AG09319 (cell line): ENCODE measurements at places on chromosomes 2 and 18.

DNA sequence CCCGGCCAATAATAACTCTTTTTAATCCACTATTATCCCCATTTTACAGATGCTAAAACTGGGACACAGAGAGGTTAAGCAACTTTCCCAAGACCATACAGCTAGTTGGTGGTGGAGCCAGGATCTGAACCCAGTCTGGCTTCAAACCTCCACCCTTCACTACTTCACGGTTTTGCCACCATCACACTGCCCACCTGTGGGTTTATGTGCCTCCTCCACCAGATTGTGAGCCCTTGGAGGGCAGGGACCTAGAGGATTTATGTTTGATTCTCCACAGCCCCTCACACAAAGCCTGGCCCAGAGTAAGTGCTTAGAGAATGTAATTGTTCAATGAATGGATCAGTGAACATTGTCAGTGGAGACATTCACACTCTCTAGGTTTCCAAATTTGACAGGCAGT, 153.4 kb upstream of the MYCN start:
- DNase-seq, result no peak

DNA sequence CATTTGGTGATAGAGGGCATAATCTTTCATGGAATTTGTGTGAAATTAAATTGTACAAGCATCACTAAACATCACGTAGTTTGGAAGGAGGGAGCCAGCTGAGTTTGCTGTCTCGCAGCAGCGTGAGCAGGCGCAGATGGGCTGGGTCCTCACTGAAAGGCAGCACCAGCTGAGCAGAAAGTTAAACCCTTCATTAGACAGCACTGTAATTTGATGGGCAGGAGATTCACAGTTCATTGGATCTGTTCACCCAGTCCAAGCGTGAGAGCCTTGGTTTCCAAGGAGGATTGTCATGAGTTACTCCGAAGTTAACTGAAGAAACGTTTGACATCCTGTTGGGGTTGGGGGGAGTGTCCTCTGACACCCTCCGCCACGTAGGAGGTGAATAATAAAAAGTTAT, 89.8 kb upstream of the NFATC1 start:
- DNase-seq, result no peak

GRCh38 chr2:241095594-241096290, 6.3 kb downstream of the MTERF4 start:
- no peak for DNase-seq

GRCh38 chr2:9166579-9167377, 39.8 kb upstream of the ASAP2 start:
- DNase-seq, result no peak

DNA sequence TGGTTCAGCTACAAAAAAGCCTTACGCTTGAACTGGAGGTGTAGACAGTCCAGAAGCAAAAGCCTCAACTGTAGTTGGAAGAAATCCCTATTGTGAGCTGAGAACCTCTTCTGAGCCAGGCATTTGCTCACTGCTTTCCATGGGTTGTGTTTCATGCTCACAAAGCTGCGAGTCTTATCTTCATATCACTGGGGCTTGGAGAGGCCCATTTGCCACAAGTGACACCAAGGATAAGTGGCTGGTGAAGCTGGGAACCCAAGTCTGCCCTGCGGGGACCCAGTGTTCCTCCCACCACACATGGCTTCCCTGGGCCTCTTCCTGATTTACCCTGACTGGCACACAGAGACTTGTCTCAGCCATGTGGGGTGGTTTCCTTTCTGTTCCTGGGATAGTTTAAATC, 130.4 kb downstream of the RNF144A start:
- DNase-seq, result no peak

- no peak for DNase-seq
These were observed 222.5 kb downstream of the PMAIP1 start for GRCh38 chr18:60122339-60122738.

- DNase-seq, result no peak
These were observed 30.0 kb downstream of the THNSL2 start for GRCh38 chr2:88199912-88200682.

DNA sequence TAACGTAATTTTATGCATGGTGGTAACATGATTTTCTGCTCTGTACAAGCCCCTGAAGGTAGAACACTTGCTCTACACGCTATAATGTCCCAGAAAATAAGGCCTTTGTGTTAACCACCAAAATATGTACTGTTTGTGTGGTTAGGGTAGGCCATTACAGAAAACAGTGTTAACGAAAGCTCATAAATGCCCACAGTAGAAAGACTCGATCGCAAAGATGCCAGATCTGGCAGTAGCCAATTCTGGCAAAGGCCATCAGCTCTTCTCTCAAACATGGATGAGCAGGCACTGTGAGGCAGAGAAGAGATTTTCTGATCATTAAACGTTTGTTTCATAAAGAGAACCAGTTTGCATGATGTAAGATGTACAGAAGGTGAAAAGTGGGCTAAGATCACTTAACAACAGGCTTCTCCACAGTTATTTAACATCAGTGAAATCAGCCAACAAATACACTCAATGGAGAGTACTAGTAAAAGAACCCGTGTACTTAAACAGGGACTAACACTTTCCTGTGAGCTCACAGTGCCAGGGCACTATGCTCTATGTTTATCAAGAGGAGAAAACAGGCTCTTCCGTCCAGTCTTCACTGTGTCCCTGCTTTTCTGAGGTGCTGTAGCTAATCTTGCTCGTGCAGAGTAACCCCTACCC, 80.3 kb downstream of the SPRED2 start:
- no peak for DNase-seq

DNA sequence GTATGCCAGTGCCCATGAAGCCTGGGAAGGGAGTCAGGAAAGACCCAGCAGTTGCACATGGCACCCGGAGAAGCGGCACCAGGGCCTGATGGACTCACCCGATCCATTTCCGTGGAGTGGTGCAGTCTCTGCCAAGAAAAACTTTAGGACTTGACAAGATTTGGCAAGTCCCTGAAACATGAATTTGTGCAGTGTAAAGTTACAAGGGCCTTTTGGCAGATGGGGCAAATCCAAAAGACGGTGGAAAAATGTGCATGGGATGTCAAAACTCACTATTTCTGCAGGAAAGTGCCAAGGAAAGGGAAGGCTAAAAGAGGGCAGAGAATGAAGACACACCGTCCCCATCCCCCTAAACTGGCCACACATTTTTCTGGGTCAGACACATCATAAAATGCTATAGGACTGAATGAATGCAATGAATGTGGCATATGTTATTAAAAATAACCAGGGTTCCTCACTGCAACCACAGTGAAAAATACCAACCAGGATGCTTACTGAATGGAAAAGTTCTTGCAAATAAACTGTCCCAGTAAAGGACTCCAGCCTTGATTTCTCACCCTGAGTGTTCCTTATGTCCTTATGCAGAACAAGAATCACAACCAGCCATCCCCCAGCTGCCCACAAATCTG, 173.5 kb upstream of the SIX2 start:
- DNase-seq, result no peak

DNA sequence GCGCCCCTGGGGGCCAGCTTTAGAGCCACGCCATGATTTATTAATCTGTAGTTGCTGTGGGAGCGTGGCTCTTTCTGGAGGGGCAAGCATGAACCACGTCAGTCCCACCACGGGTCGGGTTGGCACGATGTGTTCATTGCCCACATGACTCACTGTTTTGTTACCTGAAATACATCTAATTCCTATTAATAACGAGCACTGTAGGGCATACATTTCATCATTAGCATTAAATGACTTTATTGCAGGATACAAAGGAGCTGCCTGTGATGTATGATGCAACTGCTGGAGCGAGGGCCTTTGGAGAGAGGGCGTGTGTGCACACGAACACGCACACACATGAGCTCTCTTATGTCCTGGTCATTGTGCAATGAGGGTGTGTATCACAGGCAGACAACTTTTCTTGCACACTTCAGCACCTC, 127.0 kb downstream of the INHBB start:
- no peak for DNase-seq

DNA sequence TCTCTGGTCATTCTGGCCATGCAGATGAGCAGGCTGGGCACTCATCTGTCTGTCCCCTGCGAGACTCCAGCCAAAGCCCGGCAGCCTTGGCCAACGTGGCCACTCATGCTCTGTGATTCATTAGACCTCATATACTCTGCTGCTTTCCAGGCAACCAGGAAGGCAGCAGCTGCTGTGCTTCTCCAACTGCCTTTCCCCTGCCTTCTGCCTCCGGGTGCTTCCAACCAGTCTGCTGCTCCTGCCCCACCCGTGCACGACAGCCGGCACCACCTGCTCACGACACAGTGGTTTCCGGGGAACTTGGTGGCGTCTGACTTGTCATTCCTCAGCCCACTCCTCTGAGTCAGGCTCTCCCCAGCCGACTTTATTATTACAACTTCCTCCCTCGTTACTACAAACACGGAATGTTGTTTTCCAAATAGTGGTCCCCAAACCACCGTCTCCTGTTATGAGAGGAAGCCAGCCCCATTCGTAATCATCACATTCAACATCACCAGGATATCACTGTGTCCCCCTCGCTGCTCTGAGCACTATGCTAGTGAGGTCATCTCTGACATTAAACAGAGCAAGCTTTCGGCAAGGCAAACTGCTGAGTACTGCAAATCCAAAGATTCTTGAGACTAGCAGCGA, 392.4 kb downstream of the ALK start:
- no peak for DNase-seq

DNA sequence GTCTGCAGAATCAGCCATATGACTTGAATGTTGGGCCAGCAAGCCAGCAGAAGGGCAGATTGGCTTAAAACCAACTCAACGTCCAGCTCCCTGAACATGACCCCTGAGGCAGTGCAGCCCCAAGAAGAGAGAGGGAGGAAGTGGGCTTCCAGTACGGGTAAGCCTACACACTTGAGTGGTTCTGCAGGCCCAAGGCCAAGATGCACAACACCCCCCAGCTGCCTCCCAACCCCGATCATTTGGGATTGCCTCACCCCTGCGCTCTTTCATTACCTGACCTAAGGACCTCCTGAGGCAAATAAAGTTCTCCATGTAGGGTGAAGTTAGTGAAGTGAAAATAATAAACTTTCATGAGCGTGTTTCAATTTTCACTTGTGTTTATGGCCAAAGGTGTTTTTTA, 536.0 kb downstream of the TNS1 start:
- DNase-seq, result peak; percentile 14

DNA sequence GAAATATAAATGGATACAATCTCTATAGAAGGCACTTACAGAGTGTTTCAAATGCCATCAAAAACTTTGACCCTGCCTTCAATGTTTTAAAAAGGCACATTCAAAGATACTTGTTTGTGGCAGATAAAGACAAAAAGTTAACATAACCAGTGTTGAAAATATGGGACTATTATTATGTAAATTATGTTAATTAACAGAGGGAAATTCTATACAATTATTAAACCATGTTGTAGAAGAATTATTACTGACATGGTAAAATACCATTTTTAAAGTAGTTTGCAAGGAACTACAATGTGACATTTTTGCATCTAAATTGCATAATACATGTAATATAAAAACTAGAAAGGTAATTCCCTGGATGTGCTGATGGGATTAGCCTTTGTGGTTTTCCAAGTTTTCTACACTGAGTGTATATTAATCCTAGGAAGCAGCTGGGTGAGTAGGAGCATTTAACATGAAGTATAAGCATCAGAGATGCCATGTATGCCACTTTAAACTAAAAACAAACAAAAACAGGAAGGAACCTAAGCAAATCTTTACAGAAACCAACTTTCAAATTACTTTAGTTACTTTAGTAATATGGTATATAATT, 21.7 kb downstream of the MIB1 start:
- DNase-seq, result no peak

DNA sequence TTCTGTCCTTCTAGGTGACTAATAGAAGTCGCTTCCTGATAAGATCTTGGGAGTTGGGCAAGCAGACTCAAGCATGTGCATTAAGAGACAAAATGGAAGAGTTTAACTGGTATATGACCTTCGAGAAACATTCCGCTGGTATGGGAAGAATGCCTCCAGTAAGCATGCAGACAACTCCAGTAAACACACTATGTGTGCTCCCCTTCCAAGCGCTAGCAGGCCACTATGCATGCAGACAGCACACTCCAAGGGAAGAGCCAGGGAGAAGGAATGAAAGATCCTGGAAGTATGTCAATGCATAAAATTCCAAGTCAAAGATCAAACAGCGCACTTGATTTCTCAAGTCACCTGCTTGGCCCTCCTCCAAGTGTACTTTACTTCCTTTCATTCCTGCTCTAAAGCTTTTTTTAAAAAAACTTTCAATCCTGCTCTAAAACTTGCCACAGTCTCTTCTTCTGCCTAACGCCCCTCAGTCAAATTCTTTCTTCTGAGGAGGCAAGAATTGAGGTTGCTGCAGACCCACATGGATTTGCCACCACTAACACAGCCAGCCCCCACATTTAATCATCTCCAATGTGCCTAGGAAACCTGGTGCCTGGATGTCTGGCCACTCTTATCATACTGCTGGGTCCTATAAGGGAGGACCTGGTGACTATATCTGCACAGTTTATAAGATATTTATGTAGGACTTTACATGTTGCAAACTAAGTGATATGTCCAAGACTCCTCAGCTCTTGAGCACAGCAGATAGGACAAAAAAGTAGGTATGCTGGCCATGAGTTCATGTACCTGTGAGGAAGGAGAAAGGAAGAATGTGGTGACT, 239.8 kb downstream of the PDE11A start:
- no peak for DNase-seq

- DNase-seq, result no peak
These were observed 5.2 kb upstream of the NAGK start for GRCh38 chr2:71063216-71063615.

GRCh38 chr2:235595422-235596010, 101.7 kb downstream of the AGAP1 start:
- DNase-seq, result peak; percentile 50

DNA sequence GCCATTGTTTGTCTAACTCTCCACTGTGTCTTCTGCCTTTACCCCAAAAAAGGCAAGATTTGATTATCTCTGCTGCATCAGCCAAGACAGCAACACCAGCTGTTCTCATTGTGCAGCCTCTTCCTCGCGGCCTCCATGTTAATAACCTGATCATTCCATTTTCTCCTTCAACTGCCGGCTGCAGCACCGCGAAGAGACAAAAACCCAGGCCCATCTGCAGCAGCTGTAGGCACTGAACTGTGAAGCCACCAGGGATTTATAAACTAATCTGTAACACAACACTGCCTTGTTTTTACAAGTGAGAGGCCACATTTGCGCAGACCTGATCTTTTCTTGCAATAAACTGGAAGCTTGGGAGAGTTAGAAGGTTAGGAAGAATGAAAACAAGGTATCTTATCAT, 147.8 kb downstream of the SATB2 start:
- DNase-seq, result no peak

DNA sequence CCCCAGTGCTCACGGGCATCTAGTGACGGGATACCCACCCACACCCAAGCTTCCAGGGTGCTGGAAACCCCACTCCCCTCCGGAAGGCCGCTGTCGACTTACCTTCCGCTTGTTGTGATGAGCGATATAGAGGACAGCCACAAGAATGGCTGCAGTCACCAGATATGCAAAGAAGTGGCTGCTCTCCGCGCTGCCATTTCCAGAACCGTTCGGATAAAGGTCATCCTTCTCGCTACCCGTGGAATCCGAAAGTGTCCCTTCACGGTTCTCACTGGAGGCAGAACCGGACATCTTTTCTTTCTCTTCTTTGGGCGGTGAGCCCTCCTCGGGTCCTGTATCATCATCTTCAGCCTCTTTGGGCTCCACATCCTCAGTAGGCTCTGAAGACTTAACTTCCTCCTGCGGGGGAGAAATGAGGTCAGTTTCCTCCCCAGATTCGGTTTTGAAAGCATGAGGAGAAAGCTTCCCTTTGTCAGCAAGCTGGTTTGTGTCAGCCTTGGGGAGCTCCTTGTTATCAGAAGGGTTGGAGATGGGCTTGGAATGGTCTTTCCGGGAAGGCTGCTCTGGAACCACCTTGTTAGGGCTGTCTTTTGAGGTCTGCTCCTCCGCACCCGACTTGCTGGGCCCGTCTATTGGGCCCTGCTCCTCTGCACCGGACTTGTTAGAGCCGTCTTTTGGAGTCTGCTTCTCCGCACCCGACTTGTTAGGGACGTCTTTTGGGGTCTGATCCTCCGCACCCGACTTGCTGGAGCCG, 1.2 kb downstream of the TGOLN2 start:
- no peak for DNase-seq
